Tongue (tissue), 3 donors: ENCODE measurements at places on chromosomes 11 and 22.

- DNase-seq: no peak
These were observed 477.8 kb downstream of the BRD1 start for GRCh38 chr22:49349841-49350381.

- no peak for DNase-seq
These were observed 45.6 kb downstream of the ZNF280B start for GRCh38 chr22:22462813-22463567.

- DNase-seq: no peak
These were observed 2.2 kb downstream of the PPP2R5B start for GRCh38 chr11:64926689-64927088.

- peak; percentile 92 for DNase-seq
These were observed 89.0 kb upstream of the PARVA start for GRCh38 chr11:12288212-12288930.

DNA sequence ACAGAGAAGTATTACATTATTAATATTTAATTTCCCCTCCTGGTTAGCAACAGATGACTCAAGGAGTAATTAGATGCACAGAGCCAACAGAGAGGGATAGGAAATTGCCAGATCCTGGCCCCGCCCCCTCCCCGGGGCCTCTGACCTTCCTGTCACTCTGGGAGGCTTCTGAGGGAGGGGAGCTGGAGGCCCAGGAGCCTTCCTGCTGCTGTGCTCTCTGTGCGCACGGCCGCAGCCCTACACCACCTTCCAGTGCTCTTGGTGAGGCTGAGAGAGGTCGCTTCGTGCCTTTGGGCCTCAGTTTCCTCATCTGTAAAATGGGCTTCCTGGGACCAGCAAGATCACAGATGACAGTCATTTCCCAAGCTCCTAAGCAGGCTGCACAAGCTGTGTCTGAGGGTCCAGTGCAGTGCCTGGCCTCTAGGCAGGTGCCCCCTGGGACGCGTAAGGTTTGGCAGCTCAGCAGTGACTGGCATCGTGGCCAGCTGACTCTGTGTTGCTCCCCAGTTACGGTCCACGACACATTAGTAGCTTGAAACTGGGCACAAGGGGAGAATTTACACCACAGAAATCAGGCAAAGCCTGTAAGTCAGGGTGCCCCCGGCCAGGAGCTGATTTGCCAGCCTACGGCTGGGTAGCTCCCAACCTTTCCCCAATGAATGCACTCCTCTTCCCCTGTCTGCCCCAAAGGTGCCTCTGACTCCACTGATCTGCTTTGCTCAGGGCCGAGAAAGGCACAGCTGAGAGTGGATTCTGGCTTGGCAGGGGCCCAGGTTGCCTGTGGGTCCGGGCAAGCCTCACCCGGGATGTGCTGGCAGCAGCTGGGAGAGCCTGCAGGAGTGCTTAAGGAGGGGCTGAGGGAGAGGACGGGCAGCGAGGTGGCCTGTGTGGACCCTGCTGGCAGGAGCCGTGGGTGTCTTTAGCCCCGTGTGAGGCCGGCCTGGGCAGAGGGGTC, 2.3 kb downstream of the ADORA2A start:
- peak; percentile 83 for DNase-seq

DNA sequence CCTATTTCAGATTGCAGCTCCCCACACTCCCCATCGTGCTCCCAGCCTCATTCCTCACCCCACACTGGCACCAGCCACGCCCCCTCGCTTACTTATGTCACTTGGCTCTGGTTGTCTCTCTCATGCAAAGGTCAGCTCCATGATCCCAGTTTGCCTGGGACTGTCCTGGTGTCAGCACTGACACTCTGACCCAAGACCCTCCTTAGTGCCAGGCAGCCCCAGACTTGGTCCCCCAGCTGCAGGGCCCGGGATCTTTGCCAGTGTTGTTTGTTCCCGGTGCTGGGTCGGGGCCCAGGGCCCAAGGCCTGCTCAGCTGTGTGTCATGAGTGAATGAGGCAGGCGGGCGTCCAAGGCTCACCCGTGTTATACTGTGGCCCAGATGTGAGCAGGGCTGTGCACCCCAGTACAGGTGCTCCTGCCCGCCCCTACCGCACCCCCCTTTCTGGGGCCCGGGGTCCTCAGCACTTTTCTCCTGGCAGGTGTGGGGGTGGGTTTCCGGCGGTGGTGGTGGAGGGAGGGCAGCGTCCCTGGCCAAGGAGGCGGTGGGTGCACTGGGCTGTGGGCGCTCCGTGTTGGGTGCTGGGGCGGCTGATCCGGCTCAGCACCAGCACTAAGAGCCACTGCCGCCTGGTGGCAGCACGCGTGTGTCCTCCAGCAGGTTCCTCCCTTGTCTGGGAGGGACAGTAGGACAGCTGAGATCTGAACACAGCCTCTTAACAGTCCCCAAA, 19.5 kb downstream of the IL17REL start:
- peak; percentile 40 for DNase-seq

GRCh38 chr22:49937758-49938564, 19.5 kb downstream of the CRELD2 start:
- DNase-seq: no peak

- no peak for DNase-seq
These were observed 186.7 kb downstream of the LUZP2 start for GRCh38 chr11:24683583-24683982.

DNA sequence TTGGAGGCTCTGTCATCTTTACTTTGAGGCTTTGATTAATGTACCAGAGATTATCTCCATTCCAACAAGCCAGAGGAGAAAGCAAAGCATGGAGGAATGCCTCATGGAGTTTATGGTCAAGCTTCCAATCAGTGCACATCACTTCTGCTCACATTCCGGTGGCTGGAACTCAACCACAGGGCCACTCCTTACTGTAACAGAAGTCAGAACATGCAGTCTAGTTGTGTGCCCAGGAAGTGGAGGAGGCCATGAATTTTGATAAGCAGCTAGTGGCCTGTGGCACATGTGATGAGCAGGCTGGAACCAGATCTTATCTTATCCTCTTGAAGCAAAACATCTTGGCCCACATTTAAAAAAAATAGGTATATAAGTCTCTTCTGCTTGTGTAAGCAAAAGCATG, 258.9 kb upstream of the ARHGAP20 start:
- DNase-seq: no peak

DNA sequence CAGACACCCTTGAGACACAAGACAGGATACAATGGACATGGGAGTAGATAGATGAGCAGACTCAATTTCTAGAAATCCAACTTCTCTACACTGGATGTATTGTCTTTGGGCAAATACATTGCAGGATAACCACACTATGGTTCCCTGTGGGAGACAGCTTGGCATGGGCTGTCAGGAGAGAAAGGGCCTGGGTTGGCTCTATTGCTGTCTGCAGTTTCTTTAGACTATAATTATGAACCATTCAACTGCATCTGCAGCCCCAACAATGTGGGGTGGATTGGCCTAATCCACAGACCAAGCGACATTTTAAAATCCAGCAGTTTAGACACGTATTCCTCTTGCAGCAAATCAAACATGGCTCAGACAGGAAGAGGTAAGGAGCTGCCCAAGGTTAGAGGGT, 60.3 kb downstream of the ETS1 start:
- DNase-seq: no peak

DNA sequence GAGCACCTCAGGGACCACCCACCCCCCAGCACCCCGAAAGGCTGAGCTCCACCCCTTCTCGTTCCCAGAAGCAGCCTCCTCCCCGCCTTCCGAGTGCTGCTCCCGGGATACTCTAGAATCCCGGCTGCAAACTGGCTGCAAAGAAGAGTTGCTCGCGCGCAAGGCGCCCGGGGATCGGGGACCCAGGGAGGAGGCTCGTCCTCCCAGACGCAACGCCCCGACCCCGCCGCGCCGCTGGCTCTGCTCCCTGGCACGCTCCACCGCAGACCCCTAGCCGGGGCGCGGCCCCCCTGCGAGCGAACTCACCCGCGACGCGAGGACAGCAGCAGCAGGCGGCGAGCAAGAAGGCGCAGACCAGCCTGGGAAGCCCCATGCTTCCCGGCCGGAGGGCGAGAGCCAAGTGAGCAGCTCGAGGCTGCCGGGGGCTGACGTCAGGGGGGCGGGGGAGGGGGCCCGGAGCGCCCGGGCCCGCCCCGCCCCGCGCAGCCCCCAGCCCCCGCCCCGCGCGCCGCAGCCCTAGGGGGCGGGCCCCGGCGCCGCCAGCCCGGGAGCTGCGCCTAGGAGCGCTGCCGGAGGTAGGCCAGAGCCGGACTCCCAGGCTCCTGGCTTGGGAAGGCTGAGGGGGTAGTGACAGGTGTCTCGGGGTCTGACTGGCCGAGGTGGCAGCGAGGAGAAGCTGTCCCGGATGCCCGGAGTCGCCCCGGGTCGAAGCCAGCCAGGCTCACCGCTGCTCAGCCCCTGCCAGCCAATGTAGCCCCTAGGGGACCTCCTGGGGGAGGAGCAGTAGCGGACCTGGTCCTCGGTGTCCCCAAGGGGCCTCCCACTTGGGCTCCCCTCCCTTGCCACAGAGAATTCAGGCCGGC, at the start of gene MCAM:
Gene MCAM (minus strand): TSS at position 402 of the 863 bp plus-strand sequence. CDS start 29 bp downstream, at position 373.
- peak; percentile 87 for DNase-seq

DNA sequence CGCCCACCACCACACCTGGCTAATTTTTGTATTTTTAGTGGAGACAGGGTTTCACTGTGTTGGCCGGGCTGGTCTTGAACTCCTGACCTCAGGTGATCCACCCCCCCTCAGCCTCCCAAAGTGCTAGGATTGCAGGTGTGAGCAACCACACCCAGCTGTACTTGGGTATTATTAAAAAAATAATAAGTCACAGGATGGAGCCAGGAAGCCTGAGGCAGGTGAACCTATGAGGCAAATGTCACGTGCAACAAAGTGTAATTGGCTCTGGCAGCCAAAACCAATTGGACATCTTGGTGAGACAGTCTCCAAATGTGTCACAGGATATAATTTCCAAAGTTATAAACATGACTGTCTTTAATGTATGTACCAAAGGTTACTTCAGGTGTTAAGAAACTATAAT, 24.0 kb upstream of the MALAT1 start:
- DNase-seq: no peak

GRCh38 chr11:124988063-124988462, 34.1 kb downstream of the CCDC15 start:
- no peak for DNase-seq

DNA sequence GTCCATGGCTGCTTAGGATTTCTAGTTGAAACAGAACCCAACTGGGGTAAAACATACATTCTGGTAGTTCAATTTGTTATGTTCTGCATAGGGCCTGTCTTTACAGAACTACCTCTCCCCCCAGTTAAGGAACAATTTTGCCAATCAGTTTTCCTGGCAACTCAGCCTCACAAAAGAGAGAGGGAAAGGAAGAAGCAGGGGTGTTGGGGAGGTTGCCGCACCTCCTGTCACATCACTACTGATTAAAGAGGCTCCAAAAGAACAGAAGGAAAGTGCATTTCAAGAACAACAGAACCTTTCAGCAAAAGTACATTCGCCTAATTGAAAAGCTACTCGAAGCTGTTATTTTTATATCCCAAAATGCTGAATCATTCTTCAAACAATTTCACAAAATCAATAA, 217.6 kb downstream of the CADM1 start:
- no peak for DNase-seq

DNA sequence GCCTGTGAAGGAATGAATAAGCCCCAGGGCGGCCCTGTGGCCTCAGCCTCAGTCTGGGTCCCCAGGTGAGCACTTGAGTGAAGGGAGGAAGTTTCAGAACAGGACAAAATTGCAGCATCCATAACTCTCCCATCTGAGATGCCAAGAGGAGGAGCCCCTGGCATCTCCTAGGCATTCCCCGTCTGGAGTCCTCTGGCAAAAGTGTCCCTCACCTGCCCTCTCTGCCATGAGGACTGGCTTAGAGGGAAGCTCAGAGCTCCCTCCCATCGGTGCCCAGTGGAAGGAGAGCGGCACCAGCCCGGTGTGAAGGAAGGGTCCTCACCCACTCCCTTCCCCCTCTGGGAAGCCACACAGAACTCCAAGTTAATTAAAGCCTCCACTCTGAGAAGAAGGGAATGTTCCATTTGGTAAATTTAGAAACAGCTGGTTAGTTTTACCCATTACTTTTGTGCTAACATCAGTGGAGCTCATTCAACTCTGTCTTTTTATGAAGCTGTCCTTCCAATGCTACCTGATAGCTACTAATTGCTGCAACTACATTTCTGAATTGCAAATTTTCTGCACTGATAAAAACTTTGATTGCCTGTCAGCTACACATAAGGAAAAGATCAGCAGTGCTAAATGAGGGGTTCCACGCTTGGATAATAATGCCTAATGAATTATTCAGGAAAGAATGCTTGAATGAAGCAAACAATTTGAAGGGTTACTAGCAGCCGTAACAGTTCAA, 123.3 kb upstream of the RCN1 start:
- no peak for DNase-seq

DNA sequence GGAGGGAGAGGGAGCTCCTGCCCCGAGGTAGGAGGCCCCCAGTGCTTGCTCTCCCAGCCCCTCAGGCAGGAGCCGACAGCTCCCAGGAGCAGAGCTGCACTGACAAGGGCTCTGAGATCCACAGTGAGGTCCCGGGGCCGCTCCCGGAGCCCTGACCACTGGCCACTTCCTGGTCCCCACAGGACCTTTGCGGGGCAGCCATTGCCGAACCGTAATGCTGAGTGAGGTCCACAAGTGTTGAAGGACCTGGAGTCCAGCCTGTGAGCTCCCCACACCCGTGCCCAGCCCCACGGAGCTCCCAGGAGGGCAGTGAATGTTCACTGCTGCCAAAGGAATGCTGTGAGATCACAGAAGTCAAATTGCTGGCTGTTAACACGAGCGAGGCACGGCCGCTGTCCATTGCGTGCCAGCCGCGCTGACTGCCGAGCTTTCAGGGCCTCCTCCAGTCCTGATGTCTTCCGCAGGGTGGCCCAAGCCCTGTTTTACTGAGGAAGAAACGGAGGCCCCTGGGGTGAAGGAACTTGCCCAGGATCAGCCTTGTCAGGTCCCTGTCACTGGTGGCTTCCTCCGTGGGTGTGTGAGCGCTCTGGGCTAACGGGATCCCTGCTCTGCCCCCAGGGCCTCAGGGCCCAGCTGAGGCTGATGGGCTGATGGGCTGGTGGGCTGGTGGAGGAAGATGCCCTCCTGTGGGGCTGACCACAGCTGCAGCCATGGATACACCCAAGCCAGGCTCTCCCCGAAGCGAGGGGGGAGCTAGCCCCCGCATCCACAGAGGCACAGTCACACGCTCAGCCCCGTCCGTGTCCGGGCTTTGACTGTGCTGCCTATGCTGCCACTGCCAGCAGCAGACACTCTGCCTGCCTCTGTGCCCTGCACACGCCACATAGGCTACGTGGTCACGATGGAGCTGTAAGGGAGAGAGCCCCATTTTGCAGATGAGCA, 70.8 kb downstream of the WNT7B start:
- DNase-seq: peak; percentile 48

DNA sequence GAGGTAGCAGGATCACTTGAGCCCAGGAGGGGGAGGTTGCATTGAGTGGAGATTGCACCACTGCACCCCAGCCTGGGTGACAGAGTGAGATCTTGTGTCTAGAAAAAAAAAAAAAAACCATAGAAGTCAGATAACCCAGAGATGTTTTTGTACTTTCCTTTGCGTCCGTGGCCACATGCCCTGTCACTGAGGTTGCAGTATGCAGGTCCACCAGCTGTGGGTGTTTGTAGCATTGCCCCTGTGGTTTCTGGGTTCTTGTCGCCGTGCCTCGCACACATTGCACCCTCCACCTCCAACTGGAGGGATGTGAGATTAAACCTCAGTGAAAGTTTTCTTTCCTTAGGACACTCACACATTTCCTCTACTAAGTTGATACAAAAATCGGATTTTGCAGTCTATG, 70.3 kb downstream of the TNRC6B start:
- no peak for DNase-seq
